Renal pelvis (tissue), 12 donors: ENCODE measurements at places on chromosomes 1 and 21.

GRCh38 chr1:98364544-98364943, 297.0 kb upstream of the SNX7 start:
- no peak for DNase-seq

- DNase-seq: no peak
Measured at GRCh38 chr1:224711876-224712275, 95.8 kb downstream of the CNIH3 start.

- DNase-seq: no peak
Measured at GRCh38 chr1:225689882-225690459, 37.0 kb upstream of the ENAH start.

DNA sequence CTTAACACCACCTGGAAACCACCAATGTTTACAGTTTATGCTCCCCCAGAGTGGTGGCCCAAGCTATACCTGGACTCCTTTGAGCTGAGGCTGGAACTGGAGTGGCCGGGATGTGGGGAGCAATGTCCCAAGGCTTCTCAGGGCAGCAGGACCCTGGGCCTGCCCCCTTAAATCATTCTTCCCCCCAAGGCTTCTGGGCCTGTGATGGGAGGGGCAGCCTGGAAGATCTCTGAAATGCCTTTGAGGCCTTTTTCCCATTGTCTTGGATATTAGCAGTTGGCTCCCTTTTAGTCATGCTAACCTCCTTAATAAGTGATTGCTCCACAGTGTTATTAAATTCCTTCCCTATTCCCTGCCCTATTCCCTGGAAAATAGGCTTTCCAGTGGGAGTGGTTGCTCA, 185.8 kb downstream of the HS2ST1 start:
- no peak for DNase-seq

DNA sequence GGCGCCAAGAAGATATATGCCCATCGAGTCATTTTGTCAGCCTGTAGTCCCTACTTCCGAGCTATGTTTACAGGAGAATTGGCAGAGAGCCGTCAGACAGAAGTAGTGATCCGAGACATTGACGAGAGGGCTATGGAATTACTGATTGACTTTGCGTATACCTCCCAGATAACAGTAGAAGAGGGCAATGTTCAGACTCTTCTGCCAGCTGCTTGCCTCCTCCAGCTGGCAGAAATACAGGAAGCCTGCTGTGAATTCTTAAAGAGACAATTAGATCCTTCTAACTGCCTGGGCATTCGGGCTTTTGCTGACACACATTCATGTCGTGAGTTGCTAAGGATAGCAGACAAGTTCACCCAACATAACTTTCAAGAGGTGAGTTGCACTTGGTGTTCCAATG, 19.1 kb downstream of the KLHL20 start:
- DNase-seq: no peak

GRCh38 chr1:69172003-69173000, 395.4 kb upstream of the LRRC7 start:
- DNase-seq: no peak

- DNase-seq: no peak
Measured at GRCh38 chr1:185956881-185957280, 222.7 kb downstream of the HMCN1 start.

- DNase-seq: no peak
Measured at GRCh38 chr1:27103498-27103897, 51.4 kb downstream of the SLC9A1 start.

DNA sequence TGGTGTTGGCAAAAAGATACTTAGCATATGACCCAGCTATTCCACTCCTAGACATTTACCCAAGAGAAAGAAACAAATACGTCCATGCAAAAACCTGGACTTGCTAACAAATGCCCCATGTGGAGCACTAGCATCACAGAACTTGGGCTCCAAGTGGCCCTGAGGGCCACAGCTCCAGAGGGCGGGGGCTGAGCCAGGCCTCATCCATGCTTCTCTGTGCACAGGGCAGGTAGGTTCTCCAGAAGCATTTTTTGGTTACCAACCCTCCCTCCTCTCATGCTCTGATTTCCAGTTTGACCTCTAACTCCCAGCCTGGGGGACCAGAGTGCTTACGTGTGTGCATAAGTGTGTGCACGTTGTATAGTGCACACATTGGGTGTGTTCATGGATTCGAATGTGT, 2.0 kb downstream of the KRTAP12-2 start:
- no peak for DNase-seq

GRCh38 chr1:198281911-198282310, 125.1 kb downstream of the NEK7 start:
- DNase-seq: no peak

- no peak for DNase-seq
Measured at GRCh38 chr21:46079352-46080170, 18.4 kb upstream of the COL6A2 start.

GRCh38 chr21:25329227-25329825, 278.0 kb downstream of the MRPL39 start:
- no peak for DNase-seq
